ENCODE measurements at places on chromosomes 5 and 9.
A peak's percentile ranks its signal among the peaks of the same experiment; 100 is the strongest.

DNA sequence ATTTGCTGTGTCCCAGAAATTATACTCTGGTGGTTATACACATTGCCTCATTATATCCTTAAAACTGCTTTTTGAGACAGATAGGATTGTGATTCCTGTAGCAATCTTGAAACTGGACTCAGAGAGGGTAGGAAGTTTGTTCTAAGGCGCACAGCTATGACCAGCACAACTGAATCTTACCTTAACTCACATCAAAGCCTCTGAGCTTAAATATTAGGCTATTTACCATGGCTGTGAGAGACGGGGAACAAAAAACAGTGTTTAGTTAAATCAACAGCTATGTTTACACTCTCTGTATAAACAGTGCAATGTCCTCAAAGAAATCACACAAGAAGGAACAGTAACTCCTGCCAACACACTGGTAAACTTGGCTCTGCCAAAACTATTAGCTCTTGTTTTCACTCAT lies 50.9 kb upstream of the TUT7 start:
- DNase-seq = no peak

- DNase-seq = no peak
Observed at GRCh38 chr5:148202531-148203203, at the start of gene SPINK6. Gene SPINK6 (plus strand): TSS chr5:148203042. CDS start chr5:148203097, 55 bp downstream.

DNA sequence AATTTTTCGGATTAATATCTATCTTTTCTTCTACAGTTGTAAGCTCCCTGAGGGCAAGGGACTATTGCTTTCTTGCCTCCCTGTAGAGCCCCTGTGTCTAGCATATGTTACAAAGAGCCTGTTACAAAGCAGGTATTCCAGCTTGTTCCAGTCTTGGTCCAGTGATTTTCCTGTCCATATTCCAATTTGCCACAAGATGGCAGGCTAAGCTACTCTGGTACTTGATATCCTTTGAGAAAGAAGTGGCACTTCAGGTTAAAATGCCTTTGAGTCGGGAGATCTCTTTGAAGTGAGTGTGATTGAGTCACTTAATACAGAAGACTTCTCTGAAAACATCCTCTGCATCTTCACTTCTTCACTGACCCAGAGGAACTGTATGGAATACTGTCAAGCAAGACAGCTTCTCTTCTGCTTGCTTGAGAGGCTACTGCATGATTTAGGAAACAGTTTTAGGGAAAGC lies 24.5 kb downstream of the CAVIN4 start:
- no peak for DNase-seq

GRCh38 chr5:96528826-96529474 lies 95.9 kb upstream of the PCSK1 start:
- DNase-seq = no peak

GRCh38 chr9:105296877-105297287 lies 52.4 kb downstream of the SLC44A1 start:
- DNase-seq = no peak

GRCh38 chr5:73967347-73967746 lies 341.4 kb downstream of the ARHGEF28 start:
- no peak for DNase-seq

- peak; percentile 21 for DNase-seq
Observed at GRCh38 chr9:128683340-128684064, 5.5 kb upstream of the SET start.

DNA sequence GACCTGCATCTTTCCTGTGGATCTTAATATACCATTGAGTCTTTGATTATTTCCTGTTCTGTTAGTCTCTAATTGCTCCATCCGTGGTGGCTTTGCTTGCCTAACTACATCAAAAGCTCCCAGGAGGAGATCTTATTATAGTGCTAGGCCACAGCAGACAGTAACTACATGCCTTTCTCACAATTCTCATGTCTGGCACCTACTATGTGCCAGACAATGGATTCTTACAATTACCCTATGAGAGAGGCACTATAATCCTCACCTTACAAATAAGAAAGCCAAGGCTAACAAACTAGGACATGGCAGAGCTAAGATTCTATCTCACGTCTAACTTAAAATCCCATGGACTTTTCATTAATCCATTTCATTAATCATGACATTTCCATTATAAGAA lies 70.3 kb upstream of the TARS1 start:
- DNase-seq = no peak

GRCh38 chr9:93827545-93828330 lies 127.4 kb downstream of the BARX1 start:
- no peak for DNase-seq

GRCh38 chr9:18825656-18826170 lies 207.3 kb downstream of the SAXO1 start:
- no peak for DNase-seq

- no peak for DNase-seq
Observed at GRCh38 chr9:122036988-122037387, 56.1 kb downstream of the TTLL11 start.

- no peak for DNase-seq
Observed at GRCh38 chr5:128339585-128339984, 198.5 kb downstream of the FBN2 start.

- no peak for DNase-seq
Observed at GRCh38 chr5:4335078-4335477, 739.4 kb downstream of the IRX1 start.

- DNase-seq = no peak
Observed at GRCh38 chr5:128539038-128539429, 989 bp upstream of the FBN2 start.

GRCh38 chr9:28410411-28410810 lies 837.1 kb upstream of the C9orf72 start:
- DNase-seq = no peak

GRCh38 chr9:121996783-121997182 lies 96.3 kb downstream of the TTLL11 start:
- no peak for DNase-seq

DNA sequence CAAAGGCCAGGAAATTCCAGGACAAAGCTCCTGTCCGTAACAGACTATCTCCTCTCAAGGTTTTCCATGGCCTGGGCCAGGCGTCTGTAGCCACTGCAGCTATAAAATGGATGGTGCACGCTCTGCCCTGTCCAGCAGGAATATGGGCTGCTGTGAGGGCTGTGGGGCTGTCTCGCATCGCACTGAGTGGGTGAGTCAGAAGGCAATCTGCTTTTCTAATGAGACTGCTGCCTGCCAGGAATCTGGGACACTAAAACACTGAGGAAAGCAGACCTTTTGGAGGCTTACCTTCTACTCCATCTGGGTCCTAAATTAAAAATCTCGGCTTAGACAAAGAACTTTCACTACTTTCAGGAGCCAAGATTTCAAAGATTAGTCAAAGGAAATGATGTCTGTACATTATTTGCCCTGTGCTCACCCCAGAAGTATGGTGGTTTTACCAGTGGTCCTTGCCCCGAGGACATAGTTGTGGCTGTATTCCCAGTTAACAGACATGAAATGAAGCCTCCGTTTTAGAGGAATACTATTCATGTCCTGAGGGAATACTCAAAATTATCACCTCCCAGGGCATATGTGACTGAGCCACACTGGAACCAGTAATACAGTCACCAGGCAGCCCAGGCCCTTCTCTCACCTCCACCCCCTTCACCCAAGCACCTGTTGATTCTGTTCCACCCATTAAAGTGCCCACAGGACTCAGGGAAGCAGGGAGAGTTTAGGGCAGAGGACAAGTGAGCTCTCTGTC lies 56.4 kb downstream of the PFDN1 start:
- no peak for DNase-seq

DNA sequence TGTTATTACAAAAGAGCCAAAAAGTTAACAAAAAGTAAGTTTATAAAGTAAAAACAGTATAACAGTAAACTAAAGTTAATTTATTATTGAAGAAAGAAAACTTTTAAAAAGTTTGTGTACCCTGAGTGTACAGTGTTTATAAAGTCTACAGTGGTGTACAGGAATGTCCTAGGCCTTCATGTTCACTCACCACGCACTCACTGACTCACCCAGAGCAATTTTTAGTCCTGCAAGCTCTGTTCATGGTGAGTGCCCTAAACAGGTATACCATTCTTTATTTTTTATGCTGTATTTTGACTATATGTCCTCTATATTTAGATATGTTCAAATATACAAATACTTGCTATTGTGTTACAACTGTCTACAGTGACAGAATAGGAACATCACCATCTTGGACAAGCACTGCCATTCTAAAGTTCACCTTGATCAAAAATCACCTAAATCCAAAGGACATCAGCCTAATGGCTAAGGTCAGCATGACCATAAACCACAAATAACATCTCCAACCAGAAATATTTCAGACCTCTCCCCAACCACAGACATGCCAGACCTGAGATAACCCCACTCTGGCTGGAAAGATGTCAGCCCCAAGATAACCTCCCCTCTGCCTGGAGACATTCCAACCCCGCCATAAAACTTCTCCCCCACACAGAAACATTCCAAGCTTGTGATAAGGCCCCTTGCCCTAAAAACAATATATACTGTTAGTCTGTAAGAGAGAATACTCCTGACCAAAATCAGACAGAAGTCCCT lies 56.1 kb downstream of the AGXT2 start:
- DNase-seq = no peak

DNA sequence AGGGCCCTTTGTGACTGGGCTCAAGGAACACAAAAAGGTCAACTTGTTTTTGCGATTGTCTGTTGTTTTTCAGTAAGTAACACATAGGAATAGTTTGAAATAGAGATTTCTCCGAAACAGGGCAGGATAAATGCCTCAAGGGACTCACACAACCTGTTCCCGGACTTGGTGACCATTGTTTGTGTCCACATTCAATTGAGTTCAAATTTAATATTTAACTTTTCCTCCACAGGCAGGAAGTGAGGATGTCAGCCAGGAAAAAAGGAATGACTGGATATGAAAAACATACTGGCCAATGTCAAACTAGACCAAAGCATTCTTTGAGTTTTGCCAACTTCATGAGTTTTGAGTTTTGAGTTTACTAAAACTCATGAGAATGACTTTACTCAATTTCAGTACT lies 72.7 kb downstream of the SPATA31C2 start:
- DNase-seq = no peak

GRCh38 chr9:120935383-120935857 lies 8.8 kb upstream of the TRAF1 start:
- no peak for DNase-seq

DNA sequence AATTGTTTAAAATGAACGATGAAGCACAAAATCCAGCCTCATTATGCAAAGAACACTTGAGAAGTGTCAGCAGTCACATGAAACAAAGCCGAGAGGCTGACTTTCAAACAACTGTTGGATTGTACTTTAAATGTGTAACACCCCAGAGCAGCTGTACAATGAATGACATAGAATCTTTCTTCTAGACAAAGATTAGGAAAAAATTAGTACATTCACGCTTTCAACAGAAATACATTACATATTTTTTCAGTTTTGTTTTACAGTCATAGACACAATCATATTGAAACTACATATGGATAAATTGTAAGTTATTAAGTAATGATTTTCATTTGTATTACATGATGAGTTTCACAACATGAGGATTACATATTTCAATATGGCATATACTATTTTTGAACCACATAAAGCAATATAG lies 10.6 kb upstream of the AGXT2 start:
- DNase-seq = no peak

DNA sequence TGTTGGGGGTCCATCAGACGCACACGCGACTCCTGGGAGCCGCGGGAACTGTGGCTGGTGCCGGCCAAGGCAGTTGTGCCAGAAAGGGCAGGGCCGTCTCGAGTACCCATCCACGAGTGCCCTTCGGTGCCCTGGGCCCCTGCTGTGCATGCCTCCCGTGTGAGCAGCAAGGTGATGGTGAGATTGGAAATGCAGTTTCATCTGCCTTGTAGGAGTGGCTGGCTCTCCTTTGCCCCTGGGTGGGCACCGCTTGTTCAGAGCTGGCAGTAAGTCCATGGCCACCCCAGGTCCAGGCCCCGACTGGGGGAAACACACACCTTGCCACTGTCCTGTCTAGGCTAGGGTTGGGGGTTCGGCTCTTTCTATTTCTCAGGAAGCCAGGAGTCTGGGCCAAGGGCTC lies 5.7 kb downstream of the NKD2 start:
- DNase-seq = no peak

DNA sequence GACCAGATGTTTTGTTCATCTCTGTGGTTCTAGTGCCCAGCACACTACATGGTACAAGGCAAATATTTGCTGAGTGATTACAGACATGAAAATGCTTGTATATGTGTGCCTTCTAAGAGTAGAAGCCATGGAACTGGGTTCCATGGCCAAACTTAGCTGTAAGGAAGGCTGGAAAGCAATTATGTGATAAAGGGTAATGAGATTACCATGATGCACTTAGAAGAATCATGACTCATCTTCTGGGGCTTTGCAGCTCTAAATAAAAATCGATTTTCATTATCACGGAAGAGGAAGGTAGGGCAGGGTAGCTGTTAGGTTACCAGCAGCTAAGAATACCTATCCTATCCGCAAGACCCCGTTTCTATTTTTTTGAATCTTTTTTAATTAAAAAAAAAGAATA lies 28.0 kb downstream of the RFK start:
- DNase-seq = no peak

DNA sequence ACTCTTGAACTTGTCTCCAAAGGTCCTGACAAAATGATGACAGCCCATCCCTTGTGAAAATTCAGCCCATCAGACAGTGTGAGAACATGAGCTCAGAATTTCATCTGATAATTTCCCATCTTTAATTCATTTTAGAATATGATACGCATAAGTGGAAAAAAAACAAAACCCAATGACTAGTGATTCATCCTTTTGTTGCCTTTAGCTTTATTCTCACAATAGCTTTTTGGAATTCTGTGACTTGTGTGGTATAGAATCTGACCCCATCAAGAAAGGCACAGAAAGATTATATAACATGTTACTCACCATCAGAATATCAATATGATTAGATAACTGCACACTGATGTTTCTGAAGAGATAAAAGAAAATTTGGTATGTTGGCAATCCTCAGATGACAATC lies 16.1 kb upstream of the TMED7 start:
- DNase-seq = no peak

DNA sequence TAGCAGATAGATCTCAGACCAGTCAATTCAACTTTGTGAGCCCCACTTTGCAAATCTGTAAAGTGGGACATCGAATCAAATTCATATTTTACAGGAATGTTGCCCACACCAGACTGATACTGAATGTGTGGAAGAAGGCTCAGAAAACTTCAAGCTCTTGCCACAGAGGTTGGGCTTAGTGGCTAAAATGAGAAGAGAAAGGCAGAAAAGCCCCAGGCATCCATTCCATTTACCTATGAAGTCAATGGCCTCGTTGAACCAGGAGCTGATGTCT lies 1.7 kb downstream of the DUSP1 start:
- DNase-seq = no peak
